Activated T-cell treated with anti-CD3 and anti-CD28 coated beads, Interleukin-2, amount 50 U/mL, for 72 hours (primary cell): ENCODE measurements at places on chromosomes 3 and 15. TPM values are rescaled to one million over a fixed set of nuclear protein-coding genes. Genes with fewer than 3 reads are reported as not detected.
A peak's percentile ranks its signal among the peaks of the same experiment; 100 is the strongest.

The SERPINI2 gene
- total RNA-seq: not detected

The CIDEC gene
- total RNA-seq: 0.65 TPM

GRCh38 chr3:121951291-121951919 lies 57.2 kb downstream of the SLC15A2 start:
- H3K4me3 ChIP-seq: no peak overlapping the region
- H3K4me1 ChIP-seq: no peaks in the 10 kb centered on the region
- DNase-seq: no peak
- H3K27ac ChIP-seq: no peak overlapping the region
- peaks cover 8% of the 10 kb centered on the region for H3K36me3 ChIP-seq
- H3K27me3 ChIP-seq: no peaks in the 10 kb centered on the region

- H3K27ac ChIP-seq: no peak overlapping the region
- DNase-seq: peak; percentile 8
- H3K4me3 ChIP-seq: no peak overlapping the region
- H3K36me3 ChIP-seq: peaks cover 2% of the 10 kb centered on the region
Observed at GRCh38 chr3:51819709-51820406, 40.8 kb upstream of the IQCF6 start.

DNA sequence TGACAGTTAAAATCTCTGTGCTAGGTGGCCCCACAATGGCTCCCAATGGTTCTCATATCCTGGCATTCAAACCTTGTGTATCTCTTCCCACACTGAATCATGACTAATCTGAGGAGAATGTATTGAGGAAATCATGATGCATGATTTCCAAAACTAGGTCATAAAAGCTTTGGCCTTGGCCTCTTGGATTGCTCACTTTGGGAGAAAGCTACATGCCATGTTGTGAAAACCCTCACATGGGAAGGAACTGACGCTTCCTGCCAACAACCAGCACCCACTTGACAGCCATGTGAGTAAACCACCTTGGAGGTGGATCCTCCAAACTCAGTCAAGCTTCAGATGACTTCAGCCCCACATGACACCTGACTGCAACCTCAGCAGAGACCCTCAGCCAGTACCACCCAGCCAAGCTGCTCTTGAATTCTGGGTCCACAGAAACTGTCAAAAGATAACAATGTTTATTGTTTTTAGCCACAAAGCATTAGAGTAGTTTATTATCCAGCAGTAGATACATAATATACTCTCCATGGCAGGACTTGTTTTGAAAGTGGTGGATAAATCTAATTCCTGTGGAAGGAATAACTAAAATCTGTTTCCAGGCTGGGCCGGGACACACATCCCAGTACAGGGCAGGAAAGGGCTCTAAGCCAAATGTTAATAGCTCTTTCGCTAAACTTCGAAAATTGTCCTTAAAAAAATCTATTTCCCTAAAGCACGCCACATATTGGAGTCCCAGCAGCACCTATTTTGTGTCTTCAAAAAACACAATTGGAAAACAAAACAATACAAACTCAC lies 1.0 kb upstream of the ZNF620 start:
- peaks cover 21% of the 10 kb centered on the region for H3K4me1 ChIP-seq
- peak; percentile 5 for DNase-seq
- H3K36me3 ChIP-seq: peaks cover 10% of the 10 kb centered on the region

- no peaks in the 10 kb centered on the region for H3K27me3 ChIP-seq
- H3K36me3 ChIP-seq: peaks cover 12% of the 10 kb centered on the region
- no peaks in the 10 kb centered on the region for H3K4me1 ChIP-seq
- no peak overlapping the region for H3K4me3 ChIP-seq
- no peak overlapping the region for H3K27ac ChIP-seq
Observed at GRCh38 chr3:49747792-49748480, 24.2 kb upstream of the GMPPB start.

DNA sequence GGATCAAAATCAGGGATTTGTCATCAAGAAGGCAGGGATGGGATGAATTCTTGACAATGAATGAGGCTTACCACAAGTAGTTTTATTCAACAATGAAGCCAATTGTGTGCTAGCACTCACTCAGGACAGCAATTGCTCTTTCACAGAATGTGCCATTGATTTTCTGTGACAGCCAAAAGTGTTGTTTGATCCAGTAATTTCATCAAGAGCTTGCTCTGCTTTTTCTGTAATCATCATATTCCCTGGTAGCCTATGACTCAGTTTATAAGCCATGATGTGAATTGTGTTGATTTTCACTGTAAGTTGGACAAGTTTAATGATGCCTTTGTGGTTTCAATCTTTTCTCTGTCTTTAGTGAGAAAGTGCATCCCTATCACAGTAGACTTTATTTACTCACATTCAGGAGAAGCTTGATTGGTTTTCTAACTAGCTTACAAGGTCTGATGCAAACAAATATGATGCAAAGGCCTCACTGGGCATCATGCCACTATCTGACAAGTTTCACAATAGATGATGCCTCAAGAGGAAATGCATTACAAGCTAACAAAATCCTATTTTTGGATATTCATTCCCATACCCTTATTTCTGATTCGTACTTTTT lies 13.6 kb upstream of the CSRNP1 start:
- H3K4me3 ChIP-seq: no peak overlapping the region
- DNase-seq: no peak
- peaks cover 6% of the 10 kb centered on the region for H3K4me1 ChIP-seq
- H3K36me3 ChIP-seq: no peaks in the 10 kb centered on the region
- H3K27me3 ChIP-seq: no peaks in the 10 kb centered on the region

GRCh38 chr3:172305552-172305951 lies 142.7 kb downstream of the GHSR start:
- no peak overlapping the region for H3K4me3 ChIP-seq
- H3K4me1 ChIP-seq: no peaks in the 10 kb centered on the region
- no peak overlapping the region for H3K27ac ChIP-seq
- peaks cover 1% of the 10 kb centered on the region for H3K36me3 ChIP-seq
- DNase-seq: no peak
- no peaks in the 10 kb centered on the region for H3K27me3 ChIP-seq

DNA sequence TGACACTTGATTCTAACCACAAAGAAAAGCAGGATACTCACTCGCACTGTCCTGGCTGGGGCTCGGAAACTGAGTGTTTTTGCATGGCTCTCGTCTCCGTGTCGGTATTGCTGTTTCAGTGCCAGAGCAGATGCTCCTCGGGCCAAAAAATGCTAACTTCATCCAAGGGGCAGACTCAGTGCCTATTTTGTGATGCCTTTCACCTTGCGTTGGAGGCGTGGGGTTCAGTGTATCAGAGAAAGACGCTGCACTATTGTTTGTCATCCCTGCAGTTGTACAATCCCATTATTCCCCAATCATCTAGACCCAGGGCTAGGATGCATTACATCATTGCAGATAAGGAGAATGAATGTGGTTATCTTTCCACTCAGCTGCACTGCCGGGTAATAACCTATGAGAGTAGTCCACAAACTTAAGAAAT lies 1.4 kb downstream of the CACNA2D3 start:
- no peak overlapping the region for H3K27ac ChIP-seq
- peak overlapping the region; percentile 10 for H3K4me3 ChIP-seq
- DNase-seq: no peak
- peaks cover 42% of the 10 kb centered on the region for H3K27me3 ChIP-seq
- H3K36me3 ChIP-seq: peaks cover 1% of the 10 kb centered on the region

DNA sequence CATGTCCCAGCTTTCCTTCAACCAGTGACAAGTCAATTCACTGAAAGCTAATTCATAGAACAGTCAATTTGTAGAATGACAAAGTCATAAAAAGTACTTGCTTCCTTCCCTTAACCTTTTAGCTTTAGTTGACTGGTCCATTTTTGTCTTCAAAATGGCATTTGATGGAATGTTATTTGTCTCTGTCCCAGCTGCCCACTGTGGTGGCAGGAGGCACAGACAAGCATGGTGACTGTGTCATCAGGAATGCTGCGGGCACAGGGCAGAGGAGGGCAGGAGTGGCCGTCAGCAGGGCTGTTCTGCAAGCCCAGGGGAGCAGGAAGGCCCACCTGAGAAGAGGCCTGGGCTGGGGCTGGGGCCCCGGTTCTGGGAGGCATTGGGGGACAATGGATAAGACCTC lies 10.0 kb downstream of the IQSEC1 start:
- H3K27me3 ChIP-seq: no peaks in the 10 kb centered on the region

- no peaks in the 10 kb centered on the region for H3K4me1 ChIP-seq
- H3K27me3 ChIP-seq: no peaks in the 10 kb centered on the region
- no peak for DNase-seq
- peaks cover 8% of the 10 kb centered on the region for H3K36me3 ChIP-seq
- no peak overlapping the region for H3K27ac ChIP-seq
- no peak overlapping the region for H3K4me3 ChIP-seq
Observed at GRCh38 chr15:49606594-49606993, 14.0 kb downstream of the FAM227B start.

GRCh38 chr3:130963878-130964277 lies 62.7 kb downstream of the ASTE1 start:
- H3K4me3 ChIP-seq: no peak overlapping the region
- H3K4me1 ChIP-seq: no peaks in the 10 kb centered on the region
- H3K36me3 ChIP-seq: peaks cover 10% of the 10 kb centered on the region
- DNase-seq: no peak
- H3K27ac ChIP-seq: no peak overlapping the region

- DNase-seq: no peak
- H3K27ac ChIP-seq: no peak overlapping the region
- H3K27me3 ChIP-seq: no peaks in the 10 kb centered on the region
- no peak overlapping the region for H3K4me3 ChIP-seq
Observed at GRCh38 chr3:111924283-111924682, 54.5 kb upstream of the ABHD10 start.

GRCh38 chr3:13282986-13283876 lies 136.9 kb downstream of the NUP210 start:
- peaks cover 44% of the 10 kb centered on the region for H3K27me3 ChIP-seq
- H3K4me3 ChIP-seq: peak overlapping the region; percentile 70
- peaks cover 19% of the 10 kb centered on the region for H3K36me3 ChIP-seq
- H3K27ac ChIP-seq: no peak overlapping the region
- H3K4me1 ChIP-seq: peaks cover 11% of the 10 kb centered on the region

GRCh38 chr3:172380632-172381031 lies 67.6 kb downstream of the GHSR start:
- no peak overlapping the region for H3K27ac ChIP-seq
- no peak for DNase-seq
- no peaks in the 10 kb centered on the region for H3K4me1 ChIP-seq
- no peak overlapping the region for H3K4me3 ChIP-seq

DNA sequence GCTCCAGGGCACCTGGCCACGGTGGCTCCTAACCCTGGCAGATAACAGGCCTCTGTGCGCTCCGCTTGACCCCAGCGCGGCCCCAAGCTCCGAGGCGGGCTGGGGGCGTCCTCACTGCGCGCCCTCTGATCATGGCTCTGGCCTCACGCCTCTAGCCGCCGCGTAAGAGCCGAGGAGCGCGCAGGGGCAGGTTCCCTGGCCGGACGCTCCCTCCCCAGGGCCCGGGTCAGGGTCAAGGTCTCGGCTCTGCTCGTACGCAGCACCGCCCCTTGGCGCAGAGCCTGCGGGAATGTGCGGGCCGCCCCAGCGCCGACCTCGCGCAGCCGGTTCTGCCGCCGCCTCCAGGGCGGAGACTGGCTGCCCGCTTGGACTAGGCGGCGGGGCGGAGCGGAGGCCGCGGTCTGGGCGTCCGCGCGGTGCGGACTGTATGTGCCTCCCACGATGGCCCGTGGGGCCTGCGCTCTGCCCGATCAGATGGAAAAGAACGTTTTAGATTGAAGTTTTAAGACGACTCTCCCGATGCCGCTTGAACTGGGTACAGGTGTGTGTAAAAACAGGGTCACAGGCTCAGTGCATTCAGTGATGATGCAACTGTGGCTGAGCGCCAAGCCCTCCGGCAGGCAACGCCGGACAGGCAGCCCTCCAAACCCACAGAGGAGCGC lies 40.8 kb downstream of the CHST14 start:
- H3K4me3 ChIP-seq: peak overlapping the region; percentile 81
- H3K4me1 ChIP-seq: peaks cover 31% of the 10 kb centered on the region
- peaks cover 68% of the 10 kb centered on the region for H3K27me3 ChIP-seq
- H3K36me3 ChIP-seq: no peaks in the 10 kb centered on the region

GRCh38 chr15:59825901-59826300 lies 136.8 kb upstream of the BNIP2 start:
- H3K27me3 ChIP-seq: no peaks in the 10 kb centered on the region
- no peak overlapping the region for H3K27ac ChIP-seq
- DNase-seq: no peak
- H3K4me3 ChIP-seq: no peak overlapping the region

GRCh38 chr3:4755566-4755965 lies 223.7 kb upstream of the BHLHE40 start:
- DNase-seq: no peak
- H3K36me3 ChIP-seq: peaks cover 5% of the 10 kb centered on the region
- no peak overlapping the region for H3K27ac ChIP-seq
- H3K27me3 ChIP-seq: no peaks in the 10 kb centered on the region
- no peak overlapping the region for H3K4me3 ChIP-seq

DNA sequence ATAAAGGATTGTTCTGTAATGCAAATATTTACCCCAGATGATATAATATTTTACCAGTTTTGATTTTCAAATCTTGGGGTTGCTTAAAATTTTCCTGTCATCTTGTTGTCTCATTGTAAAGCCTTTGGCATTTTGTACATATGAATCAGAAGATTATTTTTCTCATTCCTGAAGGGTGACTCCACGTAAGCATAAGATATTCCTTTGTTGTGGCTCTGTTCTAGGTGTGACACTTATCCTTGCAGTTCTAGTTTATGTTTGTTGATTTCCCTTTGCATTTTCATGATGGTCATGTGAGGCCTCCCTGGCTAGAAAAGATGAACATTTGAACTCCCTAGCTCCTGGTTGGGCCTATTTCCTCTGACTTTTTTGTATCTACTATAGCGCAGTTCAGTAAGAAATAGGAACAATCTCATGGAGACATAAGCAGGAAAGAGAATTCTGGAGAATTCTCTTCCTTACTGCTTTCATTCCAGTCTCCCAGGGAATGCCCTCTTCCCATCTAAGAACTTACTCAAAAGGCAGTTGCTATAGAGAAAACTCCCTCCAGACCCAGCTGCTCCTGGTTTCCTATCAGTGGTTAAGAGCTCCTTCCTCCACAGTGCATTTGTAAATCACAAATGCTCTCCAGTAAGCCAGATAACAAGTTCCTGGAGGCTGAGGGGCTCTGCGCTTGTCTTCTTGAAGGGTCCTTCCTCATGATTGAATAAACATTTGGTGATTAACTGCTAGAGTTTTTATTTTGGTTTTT lies 124.7 kb downstream of the WNT5A start:
- peaks cover 6% of the 10 kb centered on the region for H3K27me3 ChIP-seq
- H3K4me1 ChIP-seq: no peaks in the 10 kb centered on the region
- H3K27ac ChIP-seq: no peak overlapping the region
- H3K4me3 ChIP-seq: no peak overlapping the region
